GM13976 (cell line): ENCODE measurements at places on chromosomes 7 and 10.

GRCh38 chr10:88209231-88209630 is 345.8 kb downstream of the PTEN start:
- DNase-seq, result no peak

- DNase-seq, result no peak
These were observed 21.3 kb downstream of the DDC start for GRCh38 chr7:50543776-50544442.

GRCh38 chr7:133784486-133785001 is 342.6 kb upstream of the LRGUK start:
- no peak for DNase-seq

GRCh38 chr7:86911659-86912058 is 147.8 kb downstream of the ELAPOR2 start:
- no peak for DNase-seq

DNA sequence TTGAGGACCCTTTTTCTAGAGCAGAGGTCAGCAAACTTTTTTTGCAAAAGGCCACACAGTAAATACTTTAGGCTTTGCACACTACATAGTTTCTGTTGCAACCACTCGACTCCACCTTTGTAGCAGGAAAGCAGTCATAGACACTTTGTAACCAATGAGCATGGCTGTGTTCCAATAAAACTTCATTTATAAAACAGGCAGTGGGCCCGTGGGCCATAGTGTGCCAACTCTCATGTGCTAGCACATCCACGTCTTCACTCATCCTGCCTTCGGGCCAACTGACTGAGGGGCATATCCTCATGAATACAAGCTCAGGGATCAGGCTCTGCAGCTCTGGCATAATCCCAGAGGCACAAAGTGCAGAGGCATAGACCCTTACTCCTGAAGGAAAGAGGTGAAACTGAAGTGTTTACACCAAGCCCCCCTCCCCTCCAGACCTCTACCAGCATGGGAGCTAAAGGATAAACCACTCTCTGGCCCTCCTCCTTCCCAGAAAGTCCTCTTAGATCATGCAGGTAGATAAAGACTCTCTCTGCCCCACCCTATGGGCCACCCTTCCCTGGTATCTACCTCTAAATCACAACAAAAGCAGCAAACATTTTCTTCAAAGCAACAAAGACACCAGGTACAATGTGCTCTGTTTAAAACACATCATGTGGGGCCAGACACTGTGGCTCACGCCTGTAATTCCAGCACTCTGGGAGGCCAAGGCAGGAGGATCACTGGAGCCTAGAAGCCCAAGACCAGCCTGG is 71.0 kb downstream of the DLG5 start:
- DNase-seq, result no peak

DNA sequence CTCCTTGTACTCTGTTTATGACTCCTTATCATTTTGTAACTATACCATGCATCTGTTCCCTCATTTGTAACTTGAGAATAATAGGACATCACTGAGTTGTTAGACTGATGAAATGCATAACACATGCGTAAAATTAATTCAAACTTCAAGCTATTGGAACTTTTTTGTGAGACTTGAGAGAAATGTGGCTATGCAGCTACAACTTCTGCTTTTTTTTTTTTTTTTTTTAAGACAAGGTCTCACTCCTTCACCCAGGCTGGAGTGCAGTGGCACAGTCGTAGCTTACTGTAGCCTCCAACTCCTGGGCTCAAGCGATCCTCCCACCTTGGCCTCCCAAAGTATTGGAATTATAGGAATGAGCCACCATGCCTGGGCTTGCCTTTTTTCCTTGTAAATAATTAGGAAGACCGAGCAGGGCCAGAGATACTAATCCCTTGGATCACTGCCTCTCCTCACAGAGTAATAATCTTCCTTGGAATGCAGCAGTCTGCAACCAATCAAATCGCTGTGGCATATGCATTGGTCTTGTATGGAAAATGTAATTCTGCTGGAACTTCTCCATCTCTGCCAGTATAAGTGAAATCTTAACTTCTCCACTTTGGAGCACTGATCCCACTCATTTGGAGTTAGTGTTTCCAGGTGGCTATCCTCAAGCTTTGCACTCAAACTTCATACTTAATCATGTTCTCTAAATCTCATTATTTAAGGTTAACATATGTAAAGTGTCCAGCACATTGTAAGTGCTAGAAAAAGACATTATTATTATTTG is 2.0 kb upstream of the PANK1 start:
- no peak for DNase-seq

- no peak for DNase-seq
These were observed 373.1 kb downstream of the DPP6 start for GRCh38 chr7:154425271-154425670.

DNA sequence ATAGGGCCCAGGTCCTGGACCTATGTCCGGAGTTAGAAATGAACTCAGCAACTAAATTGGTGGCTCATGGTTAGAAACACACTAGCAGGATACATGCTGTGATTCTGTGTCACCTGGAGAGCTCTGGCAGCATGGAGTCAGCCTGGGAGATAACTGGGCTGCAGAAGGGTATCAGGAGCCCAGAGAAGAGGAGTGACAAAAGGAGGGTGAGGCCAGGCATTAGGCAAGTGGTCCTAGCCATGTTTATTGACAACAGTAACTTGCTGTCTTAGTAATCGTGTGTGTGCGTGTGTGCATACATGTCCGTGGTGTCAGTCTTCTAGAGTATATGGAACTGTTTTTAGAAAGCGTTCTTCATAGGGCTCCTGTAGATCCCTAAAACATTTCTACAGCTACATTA is 157.5 kb upstream of the PHYHIPL start:
- DNase-seq, result no peak

GRCh38 chr10:131724891-131725580 is 175.8 kb upstream of the PPP2R2D start:
- peak; percentile 15 for DNase-seq
